ENCODE measurements at places on chromosomes 12 and 14.

GRCh38 chr14:61754627-61755381 is 7.4 kb upstream of the SNAPC1 start:
- no peaks in the 10 kb centered on the region for H3K27me3 ChIP-seq
- DNase-seq: no peak
- H3K4me3 ChIP-seq: no peak overlapping the region
- no peaks in the 10 kb centered on the region for H3K4me1 ChIP-seq
- no peak overlapping the region for H3K27ac ChIP-seq

DNA sequence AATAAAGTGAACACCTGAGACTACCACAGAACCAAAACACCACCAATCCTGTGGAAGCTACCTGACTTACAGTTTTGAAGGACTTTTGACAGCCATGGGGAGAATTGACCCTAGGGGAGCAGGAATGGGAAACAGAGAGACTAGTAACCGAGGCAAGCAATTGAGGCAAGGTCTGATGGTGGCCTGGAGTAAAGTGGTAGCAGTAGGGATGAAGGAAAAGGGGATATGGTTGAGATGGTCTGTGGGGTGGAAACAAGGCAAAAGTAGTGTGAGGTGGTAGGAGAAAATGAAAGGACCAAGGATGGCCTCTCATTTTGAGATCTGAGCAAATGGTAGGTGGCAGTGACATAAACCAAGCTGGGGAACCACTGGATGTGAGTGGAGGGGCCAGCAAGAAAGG is 4.2 kb upstream of the IRF9 start:
- no peaks in the 10 kb centered on the region for H3K27me3 ChIP-seq
- peaks cover 15% of the 10 kb centered on the region for H3K4me1 ChIP-seq

DNA sequence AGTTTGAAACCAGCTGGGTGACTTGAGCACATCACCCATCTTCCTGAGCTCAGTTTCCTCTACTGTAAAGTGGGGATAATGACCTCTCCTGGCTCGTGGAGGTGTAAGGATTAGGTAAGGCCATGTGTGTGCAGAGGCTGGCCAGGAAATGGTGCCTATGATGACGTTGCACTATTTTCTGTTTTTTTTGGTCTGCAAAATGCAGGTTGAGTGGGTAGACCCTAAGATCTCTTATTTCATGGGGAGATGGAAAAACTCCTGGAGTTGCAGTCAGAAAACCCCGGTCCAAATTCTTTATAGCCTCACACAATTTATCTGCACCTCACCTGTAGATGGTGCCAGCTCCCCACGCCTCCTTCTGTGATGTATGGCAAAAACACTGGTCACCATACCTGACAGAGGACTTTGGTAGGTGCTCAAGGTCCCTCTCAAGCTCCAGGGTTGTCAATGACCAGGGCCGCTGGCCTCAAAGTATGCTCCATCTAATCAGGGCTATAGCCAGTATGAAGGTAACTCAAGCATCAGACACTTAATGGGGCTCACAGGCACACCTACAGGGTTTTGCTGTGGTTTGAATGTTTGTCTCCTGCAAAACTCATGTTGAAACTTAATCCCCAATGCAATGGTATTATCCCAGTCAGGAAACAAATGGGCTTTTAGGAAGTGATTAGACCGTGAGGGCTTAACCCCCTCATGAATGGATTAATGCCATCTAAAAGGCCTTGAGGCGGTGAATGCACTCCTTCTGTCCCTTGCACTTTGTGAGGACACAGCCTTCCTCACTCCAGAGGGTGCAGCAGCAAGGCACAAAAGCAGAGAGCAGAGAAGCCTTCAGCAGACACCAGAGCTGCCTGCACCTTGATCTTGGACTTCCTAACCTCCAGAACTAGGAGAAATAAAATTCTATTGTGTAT is 17.6 kb downstream of the C14orf132 start:
- DNase-seq: no peak
- H3K4me1 ChIP-seq: no peaks in the 10 kb centered on the region
- no peak overlapping the region for H3K27ac ChIP-seq
- peaks cover 23% of the 10 kb centered on the region for H3K27me3 ChIP-seq
- H3K4me3 ChIP-seq: no peak overlapping the region

- no peak overlapping the region for H3K4me3 ChIP-seq
- H3K27ac ChIP-seq: no peak overlapping the region
- DNase-seq: no peak
- H3K4me1 ChIP-seq: peaks cover 32% of the 10 kb centered on the region
- no peaks in the 10 kb centered on the region for H3K27me3 ChIP-seq
- no peaks in the 10 kb centered on the region for H3K36me3 ChIP-seq
These were observed 24.3 kb upstream of the SMUG1 start for GRCh38 chr12:54213079-54213478.

- no peak for DNase-seq
- H3K27me3 ChIP-seq: peaks cover 12% of the 10 kb centered on the region
- no peaks in the 10 kb centered on the region for H3K36me3 ChIP-seq
- no peaks in the 10 kb centered on the region for H3K4me1 ChIP-seq
- no peak overlapping the region for H3K27ac ChIP-seq
These were observed 268.2 kb downstream of the SNAPC1 start for GRCh38 chr14:62030387-62030786.

DNA sequence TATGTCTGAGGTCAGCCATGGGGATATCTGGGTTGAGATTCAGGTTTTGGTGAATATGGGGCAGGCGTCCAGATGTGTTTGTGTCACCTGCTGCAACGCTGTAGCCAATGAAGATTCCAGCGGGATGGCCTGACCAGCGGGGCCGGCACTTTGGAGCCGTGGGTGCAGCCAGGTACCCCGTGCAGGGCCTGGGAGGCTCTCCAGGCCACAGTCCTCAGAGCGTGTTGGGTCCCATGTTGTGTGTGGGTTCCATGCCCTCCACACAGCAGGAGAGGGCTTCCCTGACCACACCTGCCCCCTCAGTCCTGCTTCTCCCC is 2.8 kb upstream of the TEX22 start:
- no peak overlapping the region for H3K27ac ChIP-seq
- H3K4me1 ChIP-seq: peaks cover 29% of the 10 kb centered on the region
- peaks cover 19% of the 10 kb centered on the region for H3K36me3 ChIP-seq
- H3K27me3 ChIP-seq: no peaks in the 10 kb centered on the region

DNA sequence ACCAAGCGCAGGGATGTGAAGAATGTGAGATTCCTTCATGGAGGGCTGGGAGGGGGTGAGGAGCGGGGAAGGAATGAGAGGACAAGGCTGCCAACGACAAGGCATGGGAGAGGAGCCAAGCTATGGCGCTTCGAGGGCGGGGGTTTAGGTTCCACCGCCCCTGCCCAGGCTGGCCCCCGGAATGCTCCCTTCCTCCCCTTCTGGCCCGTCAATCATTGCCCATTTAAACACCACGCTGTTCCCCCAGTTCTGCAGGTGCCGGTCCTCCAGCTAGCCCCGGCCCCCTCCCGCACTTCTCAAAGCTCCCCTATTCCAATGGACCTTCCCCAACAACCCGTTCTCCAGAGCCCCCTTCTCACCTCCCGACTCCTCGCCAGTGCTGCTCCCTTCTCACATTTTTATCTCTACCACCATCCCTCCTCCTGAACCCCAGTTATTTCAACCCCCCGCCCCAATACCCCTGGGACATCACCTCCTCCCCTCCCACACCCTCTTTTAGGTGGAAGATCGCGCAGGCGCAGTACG is 428 bp downstream of the RNF41 start:
- peak overlapping the region; percentile 85 for H3K27ac ChIP-seq
- no peak for DNase-seq
- H3K36me3 ChIP-seq: peaks cover 19% of the 10 kb centered on the region
- no peaks in the 10 kb centered on the region for H3K27me3 ChIP-seq
- H3K4me1 ChIP-seq: peaks cover 53% of the 10 kb centered on the region

DNA sequence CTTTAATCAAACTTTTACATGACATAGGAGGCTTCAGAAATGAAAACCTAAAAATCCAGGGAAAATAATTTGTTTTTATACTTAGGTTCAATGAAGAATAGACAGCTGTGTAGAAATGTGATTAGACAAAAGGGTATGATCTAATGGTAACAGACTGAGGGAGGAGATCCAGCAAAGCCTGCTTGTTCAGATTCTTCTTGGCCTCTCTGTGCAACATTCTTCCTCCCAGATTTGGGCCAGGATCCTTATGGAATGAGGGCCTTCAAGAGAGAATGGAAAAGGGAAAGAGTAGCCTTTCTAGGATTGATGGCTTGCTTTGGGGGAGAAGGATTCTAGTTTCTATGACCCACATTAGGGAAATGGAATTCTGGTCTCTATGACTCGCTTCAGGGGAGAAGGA is 94.5 kb upstream of the G2E3 start:
- H3K27me3 ChIP-seq: no peaks in the 10 kb centered on the region
- no peaks in the 10 kb centered on the region for H3K36me3 ChIP-seq
- H3K27ac ChIP-seq: no peak overlapping the region
- no peak overlapping the region for H3K4me3 ChIP-seq

DNA sequence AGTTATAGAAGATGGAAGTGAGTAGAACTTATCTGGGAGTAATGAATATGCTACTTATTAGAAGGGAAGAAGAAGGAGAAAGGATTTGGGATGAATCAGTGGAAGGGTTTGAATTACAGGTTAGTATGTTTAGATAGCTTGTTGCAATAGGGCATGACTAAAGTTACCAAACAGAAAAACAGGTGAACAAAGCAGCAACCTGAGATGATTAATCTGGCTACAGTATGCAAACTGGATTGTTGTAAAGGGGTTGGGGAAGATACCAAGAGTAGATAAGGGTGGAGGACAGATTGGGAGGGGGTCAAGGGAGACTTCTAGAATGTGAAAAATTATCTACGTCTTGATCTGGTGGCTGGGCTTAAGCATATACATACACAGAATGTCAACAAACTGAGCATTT is 73.4 kb upstream of the CLEC14A start:
- H3K4me1 ChIP-seq: no peaks in the 10 kb centered on the region
- DNase-seq: no peak
- no peak overlapping the region for H3K27ac ChIP-seq
- H3K4me3 ChIP-seq: no peak overlapping the region

DNA sequence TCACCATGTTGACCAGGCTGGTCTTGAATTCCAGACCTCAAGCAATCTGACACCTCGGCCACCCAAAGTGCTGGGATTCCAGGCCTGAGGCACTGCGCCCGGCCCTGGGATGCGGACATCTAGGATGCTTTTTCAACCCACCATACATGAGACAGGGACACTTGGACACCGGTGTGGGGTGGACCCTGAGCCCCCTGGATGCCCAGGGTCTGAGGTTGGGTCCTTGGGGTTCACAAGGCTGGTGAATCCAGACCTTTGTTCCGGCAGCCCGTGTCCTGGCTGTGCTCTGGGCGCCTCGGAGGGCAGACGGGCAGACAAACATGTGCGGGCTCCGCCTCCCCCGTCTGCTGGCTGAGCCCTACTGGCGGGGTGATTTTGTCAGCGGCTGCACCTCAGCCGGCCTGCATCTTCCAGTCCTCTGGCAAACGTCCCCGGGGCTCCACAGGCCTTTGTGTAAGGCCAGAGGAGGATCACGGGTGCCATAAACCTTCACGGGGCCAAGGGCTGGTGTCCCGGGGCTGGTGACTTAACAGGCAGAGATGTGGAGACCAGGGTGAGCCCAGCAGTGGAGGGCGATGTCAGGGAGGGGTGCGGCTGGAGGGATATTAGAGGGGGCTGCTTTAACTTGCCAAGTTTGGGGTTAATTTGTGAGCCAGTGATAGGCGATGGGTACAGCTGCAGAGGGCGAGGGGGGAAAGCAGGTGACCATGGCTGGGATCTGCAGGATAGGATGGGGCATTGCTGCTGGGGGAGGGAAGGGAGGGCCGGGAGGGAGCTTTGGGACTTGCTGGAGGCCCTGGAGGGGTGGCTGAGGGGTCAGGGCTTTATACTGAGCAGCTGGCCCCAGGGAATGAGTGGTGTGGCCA is 5.8 kb downstream of the ASPG start:
- no peaks in the 10 kb centered on the region for H3K4me1 ChIP-seq
- no peak overlapping the region for H3K4me3 ChIP-seq
- DNase-seq: no peak

DNA sequence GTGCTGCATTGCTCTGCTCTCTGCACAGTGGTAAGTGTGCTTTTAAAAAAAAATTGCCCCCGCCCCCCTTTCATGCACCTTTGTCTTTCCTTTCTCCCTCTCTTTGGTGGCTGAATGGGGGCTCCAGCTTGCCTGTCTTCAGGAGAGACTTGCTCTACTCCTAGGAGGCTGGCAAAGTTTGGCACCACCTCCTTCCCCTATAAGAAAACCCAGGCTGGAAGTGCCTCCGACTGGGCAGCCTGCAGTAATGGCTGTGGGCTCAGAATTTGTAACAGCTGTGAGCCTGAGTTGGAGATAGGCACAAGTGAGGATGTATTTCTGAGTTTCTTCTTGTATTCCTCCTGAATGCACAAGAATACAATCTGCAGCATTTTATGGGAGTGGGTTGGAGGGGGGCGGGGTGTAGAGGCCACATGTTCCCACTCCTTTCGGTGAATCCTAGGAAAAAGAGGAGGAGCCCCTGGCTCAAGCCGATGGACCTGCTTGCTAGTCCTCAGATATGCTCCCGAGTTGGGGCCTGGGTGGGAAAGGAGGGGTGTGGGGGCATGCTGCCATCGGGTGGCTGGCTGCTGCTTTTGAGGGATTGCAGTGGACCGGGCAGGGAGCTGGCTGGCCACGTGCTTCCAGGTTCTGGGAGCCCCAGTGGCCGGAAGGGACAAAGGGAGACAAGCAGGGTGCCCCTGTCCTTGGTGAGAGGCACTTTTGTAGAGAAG is 124.3 kb downstream of the TSPAN9 start:
- H3K27ac ChIP-seq: no peak overlapping the region
- H3K27me3 ChIP-seq: peaks cover 3% of the 10 kb centered on the region

DNA sequence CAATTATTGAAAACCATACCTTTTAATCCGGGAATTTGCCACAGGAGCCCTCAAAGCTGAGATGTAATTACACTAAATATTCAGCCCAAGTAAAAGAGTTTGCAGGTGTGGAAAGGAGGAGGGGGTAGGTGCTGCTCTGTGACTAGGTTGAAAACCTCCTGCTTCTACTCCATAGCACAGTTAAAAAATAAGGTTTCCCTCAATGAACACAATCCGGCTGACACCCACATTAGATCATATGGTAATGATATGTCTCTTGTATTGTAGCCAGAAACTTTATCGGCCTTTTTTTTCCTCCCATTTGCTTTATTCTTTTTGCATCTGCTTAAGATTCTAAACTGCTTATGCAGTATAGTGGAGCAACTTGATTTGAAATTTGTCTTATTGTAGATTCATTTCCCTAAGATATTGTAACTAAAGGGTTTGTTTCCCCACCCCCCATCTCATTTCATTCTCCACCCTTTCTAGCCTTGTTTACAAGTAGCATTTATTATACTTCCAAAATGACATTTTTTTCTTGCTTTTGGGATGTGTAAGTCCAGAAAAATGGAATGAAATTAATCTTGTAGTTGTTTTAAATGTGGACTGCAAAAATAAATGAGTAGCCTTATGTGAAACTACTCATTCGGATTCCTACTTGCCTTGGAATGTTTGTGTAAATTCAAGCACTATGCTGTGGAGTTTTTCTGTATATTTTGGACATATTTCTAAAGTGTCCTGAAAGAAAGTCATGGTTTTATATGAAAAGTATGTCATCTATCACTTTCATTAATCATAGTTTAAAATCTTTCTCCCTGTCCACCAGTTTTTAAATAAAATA is at the start of gene DCN:
DCN (minus strand) TSS at position 182 of the 820 bp plus-strand sequence. CDS start 4,265 bp downstream, outside the sequence.
- no peak within 1 kb of the TSS for H3K27ac ChIP-seq
- H3K4me1 ChIP-seq: no peaks in the 10 kb centered on the region
- H3K36me3 ChIP-seq: no peaks in the 10 kb centered on the region
- DNase-seq: no peak
